Upper lobe of left lung (tissue), 6 donors: ENCODE measurements at places on chromosomes 12 and 14. TPM values are rescaled to one million over a fixed set of nuclear protein-coding genes. Genes with fewer than 3 reads are reported as not detected.

DNA sequence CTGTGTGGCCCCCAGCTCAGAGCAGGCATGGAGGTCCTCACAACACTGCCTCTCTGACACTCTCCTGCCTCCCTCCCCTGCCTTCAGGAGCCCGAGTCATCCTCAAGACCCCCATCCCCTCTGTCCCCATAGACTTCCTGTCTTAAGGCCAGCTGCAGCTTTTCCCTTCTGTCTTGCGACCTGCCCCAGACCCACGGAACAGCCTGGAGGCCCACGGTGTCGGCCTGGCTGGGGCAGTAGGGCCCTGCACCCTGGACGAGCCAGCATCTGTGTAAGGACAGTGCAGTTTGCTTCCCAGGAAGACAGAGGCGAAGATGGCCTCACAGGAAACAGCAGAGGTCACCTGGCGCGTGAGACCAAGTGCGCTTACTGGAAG is 9.7 kb downstream of the TEDC1 start:
- H3K27ac ChIP-seq = no peak overlapping the region
- no peak overlapping the region for H3K4me3 ChIP-seq
- peak; percentile 3 for DNase-seq

DNA sequence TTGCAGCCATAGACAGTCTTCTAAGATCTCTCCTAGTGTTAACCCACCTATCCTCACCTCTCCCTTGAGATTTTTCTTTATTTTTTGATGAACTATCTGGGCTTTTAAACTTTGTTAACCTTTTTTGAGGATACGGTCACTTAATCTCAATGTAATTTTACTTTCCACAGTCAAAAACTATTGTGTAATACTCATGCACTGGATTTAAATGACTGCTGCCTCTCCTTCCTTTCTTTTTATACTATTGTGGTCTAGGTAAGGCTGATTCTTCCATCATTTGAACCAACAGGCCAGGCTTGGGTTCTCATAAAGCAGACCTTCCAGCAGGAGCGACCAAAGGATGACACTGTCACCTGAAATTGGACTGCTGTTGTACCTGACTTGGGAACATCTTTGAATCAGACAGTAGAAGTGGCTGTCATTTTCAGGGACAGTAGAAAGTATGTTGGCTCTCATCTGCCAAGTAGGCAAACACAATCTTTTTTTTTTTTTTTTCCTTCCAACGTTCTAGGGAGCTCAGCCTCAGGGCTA is 689 bp upstream of the PDE3A start:
- H3K27me3 ChIP-seq = no peaks in the 10 kb centered on the region
- H3K27ac ChIP-seq = peak overlapping the region; percentile 74
- peak overlapping the region; percentile 63 for H3K4me3 ChIP-seq
- H3K36me3 ChIP-seq = no peaks in the 10 kb centered on the region
- H3K4me1 ChIP-seq = peaks cover 27% of the 10 kb centered on the region

DNA sequence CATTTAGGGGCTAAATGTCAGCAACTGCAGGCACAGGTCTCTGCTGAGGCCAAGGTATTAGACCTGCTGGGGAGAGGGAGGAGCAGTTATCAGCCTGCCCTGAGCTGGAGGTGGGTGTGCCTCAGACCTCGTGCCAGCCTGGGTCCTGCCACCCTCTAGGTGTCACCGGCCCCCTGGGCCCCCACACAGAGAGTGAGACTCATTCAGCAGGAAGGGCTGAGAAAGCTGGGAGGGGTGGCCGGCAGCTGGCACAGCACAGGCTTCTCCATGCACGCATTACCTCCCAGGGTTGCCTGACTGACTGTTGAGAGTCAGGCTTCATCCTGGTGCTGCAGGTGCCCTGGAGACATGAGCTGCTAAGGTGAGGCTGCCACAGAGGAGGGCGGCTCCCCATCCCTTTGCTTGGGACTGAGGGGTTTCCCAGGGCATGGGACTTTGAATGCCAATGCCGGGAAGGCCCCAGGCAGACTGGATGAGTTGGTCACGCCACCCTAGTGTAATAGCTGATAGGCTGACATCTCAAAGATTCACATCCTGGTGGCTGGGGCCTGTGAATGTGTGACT is 75.3 kb upstream of the C14orf180 start:
- H3K36me3 ChIP-seq = no peaks in the 10 kb centered on the region
- H3K4me1 ChIP-seq = no peaks in the 10 kb centered on the region
- no peak overlapping the region for H3K4me3 ChIP-seq
- H3K27ac ChIP-seq = no peak overlapping the region

DNA sequence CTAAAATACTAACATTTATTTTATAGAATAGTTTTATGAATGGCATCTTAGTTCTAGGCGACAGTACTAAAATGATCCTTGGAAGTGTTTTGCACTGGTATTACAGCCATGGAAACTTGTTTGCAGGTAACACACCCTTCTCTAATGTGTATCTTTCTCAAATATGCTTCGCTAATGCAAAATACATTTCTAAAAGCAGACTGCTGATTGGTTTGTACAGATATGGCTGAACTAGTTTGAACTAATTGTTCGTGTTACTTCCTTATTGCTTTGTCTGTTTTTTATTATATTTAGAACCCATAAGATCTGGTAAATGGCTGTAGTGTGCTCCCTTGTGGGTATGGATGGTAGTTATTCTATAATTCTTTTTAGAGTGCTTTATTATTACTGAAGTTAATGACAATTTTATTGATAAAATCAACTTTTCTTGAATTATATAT is 53.0 kb downstream of the ATF7IP start:
- H3K27ac ChIP-seq = peak overlapping the region; percentile 19
- peaks cover 17% of the 10 kb centered on the region for H3K4me1 ChIP-seq
- peak overlapping the region; percentile 13 for H3K4me3 ChIP-seq

- H3K27me3 ChIP-seq = peaks cover 4% of the 10 kb centered on the region
- peak overlapping the region; percentile 31 for H3K4me3 ChIP-seq
- H3K27ac ChIP-seq = no peak overlapping the region
- DNase-seq = peak; percentile 57
- no peaks in the 10 kb centered on the region for H3K36me3 ChIP-seq
Observed at GRCh38 chr12:4857472-4858291, 52.0 kb upstream of the KCNA1 start.

- H3K36me3 ChIP-seq = no peaks in the 10 kb centered on the region
- H3K4me1 ChIP-seq = no peaks in the 10 kb centered on the region
- H3K27ac ChIP-seq = no peak overlapping the region
- DNase-seq = no peak
Observed at GRCh38 chr12:28057856-28058615, 85.5 kb upstream of the PTHLH start.

DNA sequence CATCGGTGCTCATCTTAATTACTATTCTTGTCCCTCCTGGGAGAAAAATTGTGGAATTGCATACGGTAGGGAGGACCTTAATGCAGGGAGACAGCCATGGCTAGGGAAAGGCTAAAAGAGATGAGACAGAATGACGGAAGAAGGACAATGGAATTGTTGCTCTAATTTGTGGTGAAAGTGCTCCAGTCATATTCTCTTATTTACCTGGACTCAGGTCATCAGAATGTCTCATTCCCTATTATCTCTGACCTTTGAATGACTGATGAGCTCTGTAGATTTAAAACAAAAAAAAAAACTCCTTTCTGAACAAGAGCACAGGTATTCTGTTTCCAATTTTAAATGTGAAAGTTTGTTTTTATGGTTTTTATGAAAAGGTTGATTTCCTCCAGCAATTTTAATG is 8.6 kb upstream of the EPS8 start:
- no peak overlapping the region for H3K27ac ChIP-seq
- DNase-seq = no peak
- no peaks in the 10 kb centered on the region for H3K4me1 ChIP-seq
- no peaks in the 10 kb centered on the region for H3K36me3 ChIP-seq
- H3K4me3 ChIP-seq = no peak overlapping the region

Gene MFAP5
- 7.7 TPM for total RNA-seq

Gene MYO1A
- total RNA-seq = not detected

Gene SSPN
- total RNA-seq = 8.5 TPM
